Stimulated activated CD4-positive, alpha-beta T cell treated with anti-CD3 and anti-CD28 coated beads, TNF-alpha, amount 100 ng/mL, for 24 hours (primary cell): ENCODE measurements at places on chromosomes 5 and 9.

DNA sequence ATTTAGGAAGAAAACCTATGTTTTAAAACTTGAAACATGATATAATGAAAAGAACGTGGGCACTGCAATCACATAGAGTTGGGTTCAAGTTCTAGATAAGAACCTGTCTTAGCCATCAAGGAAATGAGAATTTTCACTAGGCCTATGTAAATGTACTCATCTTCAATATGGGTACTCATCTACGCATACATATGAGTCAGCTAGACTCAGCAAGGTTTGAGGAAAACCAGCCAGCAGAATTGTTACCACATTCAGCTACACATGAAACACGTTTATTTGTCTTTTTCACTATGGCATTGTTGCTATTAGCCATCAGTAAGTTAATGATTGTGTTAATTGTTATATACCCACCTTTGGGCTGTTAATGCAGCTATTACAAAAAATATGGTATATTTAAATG is 146.3 kb downstream of the CHSY3 start:
- DNase-seq: no peak

- no peak for DNase-seq
Observed at GRCh38 chr9:20250791-20251190, 371.5 kb downstream of the MLLT3 start.

DNA sequence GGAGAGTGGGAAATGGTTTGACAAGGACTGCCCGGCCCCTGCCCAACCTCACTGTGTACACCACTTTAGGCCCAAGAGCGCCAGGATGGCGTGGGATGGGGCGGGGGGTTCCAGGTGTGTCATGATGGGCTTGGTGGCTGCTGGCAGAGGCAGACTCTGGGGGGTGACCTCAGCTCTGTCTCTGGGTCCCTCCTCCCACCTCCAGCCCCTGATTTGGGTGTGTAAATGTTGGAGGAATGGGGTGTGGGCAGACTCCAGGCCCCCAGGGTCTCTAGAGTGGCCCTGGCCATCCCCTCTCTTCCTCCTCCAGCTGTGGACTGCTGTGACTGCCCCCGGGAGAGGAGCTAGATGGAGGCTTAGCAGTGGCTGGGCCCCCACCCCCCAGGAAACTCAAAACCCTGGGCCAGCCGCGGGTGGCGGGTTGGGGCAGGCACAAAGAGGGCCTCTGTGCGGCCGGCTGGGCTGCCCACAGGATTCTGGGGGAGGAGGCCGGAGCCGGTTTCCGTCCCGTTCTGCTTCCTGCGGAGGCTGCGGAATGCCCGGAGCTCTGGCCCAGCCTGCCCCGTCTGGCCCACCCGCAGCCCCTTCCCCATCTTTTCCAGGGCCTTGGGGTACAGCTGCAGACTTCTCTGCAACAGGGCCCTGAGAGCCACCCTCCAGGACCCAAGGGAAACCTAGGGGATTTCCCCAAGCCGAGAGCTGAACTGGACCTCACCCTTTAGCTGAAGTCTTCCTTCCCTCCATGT is 23.1 kb downstream of the CXXC5 start:
- no peak for DNase-seq

GRCh38 chr5:71922584-71923106 is 184.6 kb upstream of the MAP1B start:
- no peak for DNase-seq

DNA sequence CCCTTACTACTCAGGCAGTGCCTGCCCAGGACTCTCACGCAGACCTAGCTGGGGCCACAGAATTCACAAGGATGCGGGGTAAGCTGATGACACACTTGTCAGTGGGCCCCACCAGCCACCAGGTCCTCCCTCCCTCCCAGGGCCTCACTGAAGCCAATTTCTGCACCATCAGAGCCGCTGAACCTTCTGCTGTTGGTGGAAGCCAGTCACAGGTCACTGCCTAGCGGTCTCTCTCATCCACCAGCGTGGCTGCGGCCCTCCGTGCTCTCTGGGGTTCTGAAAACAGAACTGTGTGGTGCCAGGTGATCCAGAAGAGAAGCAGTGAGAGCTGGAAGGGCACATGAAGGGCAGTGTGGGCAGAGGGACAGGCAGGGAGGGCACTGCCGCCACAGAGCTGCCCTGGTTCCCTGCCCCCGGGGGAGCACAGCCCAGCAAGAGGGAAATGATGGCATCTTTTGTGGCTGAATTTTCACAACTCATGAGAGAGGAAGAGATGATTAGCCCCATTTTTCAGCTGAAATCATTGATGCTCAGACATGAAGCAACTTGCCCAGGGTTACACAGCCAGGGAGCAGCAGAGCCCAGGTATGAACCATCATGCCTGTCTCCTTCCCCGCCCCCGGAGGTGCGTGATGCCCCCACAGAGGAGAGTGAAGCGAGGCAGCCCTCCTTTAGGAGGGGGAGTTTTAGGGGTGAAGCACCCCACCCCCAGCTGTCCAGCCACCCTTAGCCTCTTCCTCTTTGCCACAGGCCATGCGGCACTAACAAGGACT is 41.4 kb upstream of the CPLX2 start:
- DNase-seq: no peak

GRCh38 chr5:176899296-176899891 is at the start of gene HK3:
Gene HK3, minus strand, starts transcription at chr5:176899346. Its CDS starts 3,187 bp downstream, at chr5:176896159.
- DNase-seq: no peak

DNA sequence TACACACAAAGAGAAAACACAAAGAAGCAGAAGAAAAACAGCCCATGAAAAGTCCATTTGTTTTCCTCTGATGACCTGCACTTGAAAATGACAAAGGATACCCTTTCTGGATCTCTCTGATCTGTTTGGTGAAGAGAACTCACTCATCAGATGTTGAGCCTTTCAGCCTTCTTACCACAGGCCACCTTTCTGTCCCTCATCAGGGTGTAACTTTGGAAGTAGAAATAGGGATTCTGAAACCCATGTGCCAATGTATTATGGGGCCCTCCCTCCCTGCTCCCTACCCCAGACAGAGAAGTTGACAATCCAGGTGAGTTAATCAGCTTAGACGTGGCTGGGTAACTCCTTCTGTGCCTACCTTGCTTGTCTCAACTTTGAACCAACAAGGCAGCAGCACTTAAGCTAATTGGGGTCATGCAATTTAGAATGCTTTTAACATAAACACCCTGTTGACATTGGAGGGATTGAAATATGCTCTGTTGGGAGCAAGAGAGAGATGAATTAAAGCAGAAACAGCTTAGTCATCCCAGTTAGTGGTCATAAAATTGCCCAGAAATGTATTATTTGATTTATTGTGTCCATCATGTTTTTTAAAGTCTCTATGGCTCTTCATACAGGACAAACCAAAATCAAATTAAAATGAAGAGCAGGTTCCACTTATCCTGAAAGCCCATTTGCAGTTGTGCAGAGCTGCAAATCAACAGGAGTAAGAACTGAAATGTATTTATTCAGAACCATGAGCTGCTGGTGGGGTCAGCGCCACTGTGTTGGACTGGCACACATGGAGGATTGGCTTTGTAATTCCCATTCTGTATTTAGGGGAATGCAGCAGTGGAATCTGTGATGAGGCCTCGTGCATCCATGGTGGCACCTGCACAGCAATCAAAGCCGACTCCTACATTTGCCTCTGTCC is 132.0 kb downstream of the LIFR start:
- DNase-seq: no peak

DNA sequence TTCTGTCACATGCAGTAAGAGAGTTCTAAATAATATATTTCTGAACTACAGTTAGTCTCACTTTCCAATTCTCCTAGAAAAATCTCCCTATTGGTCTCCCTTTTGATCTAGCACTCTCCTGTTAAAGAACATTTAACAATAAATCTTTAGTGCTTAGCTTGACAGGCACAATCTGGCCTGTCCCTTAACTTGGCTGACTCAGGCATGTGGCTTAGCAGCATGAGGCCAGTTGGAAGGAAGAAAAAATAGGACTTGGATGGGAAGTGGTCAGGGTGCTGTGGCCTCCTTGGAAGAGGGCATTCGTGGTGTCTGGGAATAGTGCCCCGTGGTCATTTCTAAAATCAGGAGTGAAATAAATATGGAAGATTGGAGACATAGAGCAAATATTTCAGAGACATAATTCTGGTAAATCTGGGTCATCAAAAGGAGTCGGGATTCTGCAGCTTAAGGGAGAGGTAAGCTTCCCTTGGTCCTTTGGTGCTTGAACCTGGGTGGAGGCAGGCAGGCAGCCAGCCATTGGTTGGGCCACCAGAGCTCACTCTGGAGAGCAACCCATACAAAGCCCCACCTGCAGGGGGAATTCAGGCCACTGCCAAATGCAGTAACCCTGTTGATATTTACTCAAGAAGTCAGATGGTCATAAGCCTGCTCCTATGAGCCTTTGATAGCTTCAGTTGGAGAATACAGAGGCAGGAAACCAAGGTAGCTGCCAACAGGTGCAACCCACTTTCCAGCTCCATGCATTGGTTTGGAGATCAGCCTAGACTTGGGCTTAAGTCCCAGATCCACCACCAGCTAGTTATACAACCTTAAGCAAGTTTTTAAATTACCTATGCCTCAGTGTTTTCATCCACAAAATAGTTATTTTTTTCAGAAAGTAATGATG is 28.8 kb upstream of the TLE4 start:
- no peak for DNase-seq

GRCh38 chr5:51495672-51496071 is 112.4 kb downstream of the ISL1 start:
- no peak for DNase-seq

DNA sequence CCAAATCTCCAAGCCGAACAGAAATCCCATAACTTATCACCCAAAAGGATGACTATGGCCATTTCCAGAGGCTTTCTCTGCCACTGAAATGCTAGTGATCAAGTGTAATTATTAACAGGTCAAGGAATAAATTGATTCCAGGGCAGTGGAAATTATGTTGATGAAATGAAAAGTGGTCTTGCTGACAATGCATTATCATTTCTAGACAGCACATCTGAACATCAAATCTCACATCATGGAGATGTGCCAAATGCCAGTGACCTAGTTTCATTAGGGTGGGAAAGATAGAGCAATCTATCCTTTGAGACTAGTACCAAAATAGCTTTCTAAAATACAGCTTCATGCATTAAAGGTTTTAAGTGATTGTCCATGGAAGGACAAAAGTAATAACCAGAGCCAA is 86.1 kb downstream of the AUH start:
- no peak for DNase-seq

- no peak for DNase-seq
Observed at GRCh38 chr9:13923381-13923780, 390.6 kb downstream of the NFIB start.

- no peak for DNase-seq
Observed at GRCh38 chr9:119365291-119366027, 3.8 kb downstream of the BRINP1 start.

- no peak for DNase-seq
Observed at GRCh38 chr5:97111616-97112015, 30.8 kb downstream of the LIX1 start.

- no peak for DNase-seq
Observed at GRCh38 chr9:112884101-112884500, 6.6 kb downstream of the SLC46A2 start.

DNA sequence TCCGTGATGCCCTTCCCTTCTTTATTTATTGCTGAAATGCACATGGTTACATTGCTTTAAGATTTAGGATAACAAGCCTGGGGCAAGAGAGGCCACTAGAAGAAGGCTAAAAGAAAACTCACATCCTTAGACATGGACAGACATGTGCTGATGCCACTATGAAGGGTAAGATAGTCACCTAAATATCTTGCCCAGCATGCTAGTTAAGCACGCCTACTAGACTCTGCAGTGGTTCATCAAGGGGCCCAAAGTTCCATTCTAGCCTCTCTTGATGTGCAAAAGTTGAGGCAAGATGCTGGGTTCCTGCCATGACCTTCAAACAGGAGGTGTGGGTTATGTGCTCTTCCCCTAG is 49.3 kb downstream of the GRAMD2B start:
- DNase-seq: no peak

DNA sequence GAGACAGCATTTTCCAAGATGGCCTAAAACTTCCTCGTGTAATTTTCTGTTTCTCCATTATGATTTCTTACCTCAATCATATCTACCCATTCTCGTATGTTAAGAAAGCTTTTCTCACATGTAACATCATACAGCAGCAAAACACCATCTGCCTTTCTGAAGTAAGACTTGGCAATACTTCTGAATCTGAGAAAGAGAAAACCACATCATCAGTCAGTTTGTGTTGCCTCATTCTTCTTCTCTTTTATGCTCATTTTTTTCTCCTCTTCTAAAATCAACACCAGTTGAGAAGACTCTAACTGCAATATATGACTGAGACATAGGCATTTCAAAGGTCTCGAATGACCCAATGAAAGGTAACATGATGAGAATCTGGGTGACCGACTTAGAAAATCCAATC is 66.0 kb downstream of the RASEF start:
- DNase-seq: no peak

DNA sequence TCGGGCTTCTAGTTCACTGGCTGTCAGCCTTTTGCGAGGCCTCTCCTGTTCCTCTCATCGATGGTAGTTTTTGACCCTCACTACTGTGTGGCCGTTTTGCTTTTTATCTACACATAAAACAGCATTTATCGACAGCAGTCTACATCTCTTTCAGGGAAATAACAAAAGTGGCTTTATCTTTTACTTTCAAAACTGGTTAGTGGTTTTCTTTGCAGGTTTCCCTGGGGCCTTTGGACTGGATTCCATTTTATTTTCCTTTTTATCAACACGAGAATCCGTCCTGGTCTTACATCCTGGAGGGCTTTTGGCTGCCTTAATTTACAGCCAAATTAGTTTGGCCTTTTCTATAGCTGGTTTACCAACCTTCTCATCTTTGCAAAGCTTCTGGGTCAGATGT is 793 bp upstream of the PKD2L2 start:
- no peak for DNase-seq

DNA sequence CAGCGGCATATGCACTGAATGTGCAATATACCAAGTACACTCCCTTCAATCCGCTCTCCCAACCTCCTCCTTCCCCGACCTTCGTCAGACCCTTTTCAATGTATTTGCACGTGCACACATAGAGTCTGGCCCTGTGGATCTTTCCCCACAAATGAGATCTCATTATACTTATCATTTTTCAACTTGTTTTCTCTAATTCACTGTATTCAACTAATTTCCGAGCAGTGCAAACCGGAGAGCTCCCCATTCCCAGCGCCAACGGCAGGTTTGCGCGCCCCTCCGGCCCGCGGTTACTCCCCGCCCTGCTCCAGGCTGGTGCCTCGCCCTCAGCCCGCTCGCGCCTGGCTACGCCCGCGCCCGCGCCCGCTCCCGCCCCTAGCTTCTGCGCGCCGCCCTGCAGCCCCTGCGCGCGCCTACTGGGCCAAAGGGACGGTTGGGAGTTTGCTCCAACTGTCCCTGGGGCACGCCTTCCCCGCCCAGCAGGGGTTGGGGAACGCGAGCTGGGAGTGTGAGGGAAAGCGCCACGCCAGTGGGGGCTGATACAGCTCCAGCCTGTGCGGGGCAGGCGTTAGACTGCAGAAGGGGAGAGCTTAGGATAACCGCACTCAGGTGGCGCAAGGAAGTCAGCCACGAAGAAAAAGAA is 3.3 kb upstream of the CDC20B start:
- no peak for DNase-seq

DNA sequence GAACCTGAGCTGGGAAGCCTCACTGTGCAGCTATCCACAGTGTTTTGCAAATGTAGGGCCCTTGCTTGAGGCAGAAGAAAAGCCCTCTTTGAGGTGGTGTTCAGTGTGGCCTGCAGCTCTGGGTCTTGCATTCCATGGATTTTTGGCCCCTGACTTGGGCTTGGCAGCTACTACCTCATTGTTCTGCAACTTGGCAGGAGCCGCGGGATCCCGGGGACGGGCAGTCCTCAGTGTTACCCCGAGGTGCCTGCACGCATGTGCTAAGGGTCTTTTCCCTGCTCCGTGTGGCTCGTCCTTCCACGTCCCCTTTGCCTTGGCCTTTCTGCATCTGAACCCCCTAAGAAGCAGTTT is 39.8 kb downstream of the NEK6 start:
- DNase-seq: no peak
